ENCODE measurements at places on chromosomes 12 and 14.

GRCh38 chr12:108052260-108052659, 76.8 kb upstream of the WSCD2 start:
- DNase-seq, result no peak

GRCh38 chr14:91912035-91912434, 35.5 kb downstream of the FBLN5 start:
- DNase-seq, result no peak

GRCh38 chr12:57250541-57250940, 446 bp downstream of the STAC3 start:
- DNase-seq, result no peak

DNA sequence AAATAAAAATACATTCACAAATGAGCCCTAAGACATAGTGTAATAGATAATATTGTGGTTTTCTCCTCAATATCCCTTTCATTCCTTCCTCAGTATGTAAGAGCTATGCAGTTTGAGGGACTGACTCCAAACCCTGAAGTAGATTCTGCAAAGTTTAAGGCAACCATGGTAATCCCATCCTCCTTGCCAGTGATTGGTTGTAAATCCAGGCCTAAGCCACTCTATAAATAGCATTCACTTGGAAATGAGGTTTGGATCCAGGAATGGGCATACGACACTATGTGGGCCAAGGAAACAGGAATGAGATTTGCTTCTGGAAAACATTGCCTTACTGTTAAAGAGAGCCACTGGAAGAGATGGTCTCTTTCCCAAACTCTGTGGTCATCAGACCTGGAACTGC, 468.7 kb upstream of the SOX5 start:
- no peak for DNase-seq

DNA sequence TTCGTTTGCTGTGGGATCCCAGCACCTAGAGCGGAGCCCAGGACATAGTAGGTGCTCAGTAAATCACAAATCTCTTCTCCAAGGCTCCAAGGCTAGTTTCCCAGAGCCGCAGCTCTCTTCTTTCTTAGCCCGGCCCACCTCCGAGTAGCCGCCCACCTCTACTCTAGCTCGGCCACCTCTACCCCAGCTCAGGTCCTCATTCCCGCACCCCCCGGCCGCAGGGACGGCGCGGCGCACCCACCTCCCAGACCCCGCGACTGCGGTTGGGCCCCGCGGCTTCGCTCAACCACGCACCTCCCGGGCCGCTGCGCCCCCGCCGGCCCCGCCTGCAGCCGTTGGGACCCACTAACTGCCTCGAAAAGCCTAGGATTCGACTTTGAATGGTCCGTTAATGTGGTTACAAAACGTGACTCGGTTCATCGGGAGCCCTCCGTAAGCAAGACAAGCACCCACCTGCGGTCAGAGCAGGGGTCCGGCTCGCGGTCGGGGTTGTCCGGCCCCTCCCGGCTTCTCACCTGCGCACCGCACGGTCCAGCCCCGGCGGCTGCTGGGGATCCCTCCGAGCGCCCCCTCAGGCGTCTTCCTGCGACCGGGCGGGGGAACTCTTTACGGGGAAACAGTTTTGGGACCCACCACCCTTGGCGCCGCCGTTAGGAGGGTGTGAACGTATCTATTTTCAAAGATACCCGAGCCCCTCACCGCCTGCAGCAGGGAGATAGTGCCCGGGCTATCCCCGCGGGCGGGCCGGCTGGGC, at the start of gene SLC2A14:
SLC2A14 (minus strand) TSS at position 350 of the 754 bp plus-strand sequence. CDS start 3,035 bp downstream, outside the sequence.
- DNase-seq, result no peak

DNA sequence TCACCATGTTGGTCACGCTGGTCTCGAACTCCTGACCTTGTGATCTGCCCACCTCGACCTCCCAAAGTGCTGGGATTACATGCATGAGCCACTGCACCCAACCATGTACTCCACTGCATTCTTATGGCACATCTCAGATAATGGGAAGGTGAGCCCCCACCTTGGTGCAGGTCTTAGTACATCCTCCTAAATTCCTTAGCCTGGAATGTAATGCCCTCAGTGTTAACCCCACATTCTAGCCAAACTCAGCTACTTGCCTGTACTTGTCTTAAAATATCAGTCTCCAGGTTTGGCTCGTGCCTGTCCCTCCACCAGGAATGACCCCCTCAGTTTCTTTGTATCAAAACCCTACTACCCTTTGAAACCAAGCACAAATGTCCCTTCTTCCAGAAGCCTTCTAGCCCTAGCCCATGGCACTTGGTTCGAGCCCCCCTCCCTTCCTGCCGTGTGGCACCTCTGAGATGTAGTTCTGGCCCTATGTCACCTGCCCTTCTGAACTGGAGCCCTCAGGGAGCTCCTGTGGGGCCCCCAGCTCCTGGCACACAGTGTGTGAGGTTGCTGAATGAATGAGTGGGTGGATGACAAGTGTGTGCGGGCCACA, 8.4 kb downstream of the KCNH3 start:
- no peak for DNase-seq

DNA sequence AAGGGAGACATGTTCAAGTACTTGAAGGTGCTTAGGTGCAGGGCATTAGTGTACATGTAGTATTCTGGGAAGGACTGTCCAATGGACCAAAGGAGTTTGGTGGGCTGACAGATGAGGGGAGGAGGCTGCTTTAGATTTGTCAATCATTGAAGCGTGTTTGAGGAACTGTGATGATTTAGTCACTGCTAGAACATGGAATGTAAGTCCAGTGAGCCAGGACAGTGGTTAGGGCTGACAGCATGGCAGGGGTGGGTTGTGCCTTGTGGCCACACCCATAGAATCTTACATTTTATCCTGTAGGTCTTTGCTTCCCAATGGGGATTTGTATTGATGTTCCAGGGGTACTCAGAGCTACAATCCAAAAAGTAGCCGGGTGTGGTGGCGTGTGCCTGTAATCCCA, 24.6 kb downstream of the DIP2B start:
- no peak for DNase-seq

DNA sequence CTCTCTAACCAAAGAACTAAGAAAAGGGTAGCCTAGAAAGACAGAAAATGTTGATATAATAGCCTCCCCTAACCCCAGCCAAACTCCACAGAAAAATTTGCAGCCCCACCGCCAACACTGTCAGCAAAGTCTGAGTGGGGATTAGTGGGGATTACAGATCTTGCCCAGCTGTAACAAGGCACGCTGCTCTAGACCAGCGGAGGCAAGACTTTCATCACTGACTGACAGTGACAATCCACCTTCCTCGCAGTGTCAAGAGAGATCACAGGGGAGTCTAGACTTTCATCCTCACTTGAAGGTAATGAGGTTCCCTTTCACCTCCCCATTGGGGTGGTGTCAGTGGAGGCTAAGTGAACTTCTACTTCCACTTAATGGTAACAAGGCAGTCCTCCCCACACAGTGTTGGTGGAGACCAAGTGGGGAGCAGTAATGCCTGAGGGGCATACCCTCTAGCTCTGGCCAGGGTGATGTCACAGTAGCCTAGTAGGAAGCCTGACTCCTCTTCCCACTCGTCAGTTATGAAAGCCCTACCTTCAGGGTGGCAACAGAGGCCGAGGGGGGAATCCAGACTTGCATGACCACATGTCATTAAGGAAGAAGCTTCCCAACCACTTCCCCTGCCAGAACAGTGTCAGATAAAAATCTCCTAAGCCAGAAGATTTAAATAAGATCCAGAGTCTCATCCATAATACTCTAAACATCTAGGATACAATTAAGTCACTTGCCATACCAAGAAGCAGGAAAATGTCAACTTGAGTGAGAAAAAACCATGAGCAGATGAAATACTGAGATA, 91.7 kb upstream of the RASSF8 start:
- no peak for DNase-seq

DNA sequence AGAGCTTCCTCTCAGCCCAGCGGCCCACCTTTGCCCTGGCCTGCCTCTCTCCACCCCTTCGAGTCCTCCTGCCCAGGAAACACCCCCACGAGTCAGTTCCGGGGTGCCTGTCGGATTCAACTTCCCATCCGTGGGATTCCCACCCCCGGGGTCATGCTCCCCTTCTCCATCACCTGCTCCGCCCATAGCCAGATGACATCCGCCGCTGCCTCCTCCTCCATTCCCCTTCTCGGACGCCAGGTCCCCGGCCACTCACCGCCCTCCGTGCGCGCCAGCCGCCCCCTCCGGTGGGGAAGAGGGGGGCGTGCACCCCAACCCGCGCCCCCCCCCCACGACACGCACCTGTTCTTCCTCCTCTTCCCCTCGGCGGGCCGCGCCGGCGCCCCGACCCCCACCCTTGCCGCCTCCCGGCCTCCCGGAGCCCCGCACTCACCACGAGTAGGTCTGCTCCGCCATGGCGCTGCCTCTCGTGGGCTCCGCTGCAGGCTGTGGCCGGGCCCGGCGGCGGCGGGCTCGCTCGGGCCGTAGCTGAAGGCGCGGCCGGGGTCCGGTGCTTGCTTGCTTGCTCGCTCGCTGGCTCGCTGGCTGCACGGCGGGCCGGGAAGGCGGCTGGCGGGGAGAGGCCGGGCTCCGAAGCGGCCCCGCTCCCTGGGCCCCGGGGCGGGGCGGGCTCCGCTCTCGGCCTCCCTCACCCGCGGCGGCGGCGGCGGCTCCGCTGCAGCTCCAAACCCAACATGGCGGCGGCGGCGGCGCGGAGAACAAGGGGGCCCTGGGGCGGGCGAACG, 554 bp downstream of the SPPL3 start:
- DNase-seq, result peak; percentile 19

DNA sequence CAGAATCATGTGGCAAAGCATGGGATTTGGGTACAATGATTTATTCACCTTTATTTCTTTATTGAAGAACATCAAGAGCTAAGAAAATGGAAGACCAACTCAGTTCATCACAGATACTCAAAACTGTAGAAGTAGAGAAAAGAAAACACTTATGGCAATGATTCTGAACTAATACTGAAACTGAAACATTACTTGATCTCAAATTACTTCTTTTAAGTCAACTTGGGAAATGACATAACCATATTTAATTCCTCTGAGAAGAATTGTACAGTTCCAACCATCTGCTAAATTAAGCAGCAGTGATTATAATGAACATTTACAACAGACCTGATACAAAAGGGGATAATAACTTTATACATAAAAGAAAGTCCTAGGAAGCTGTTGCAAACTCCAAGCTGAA, 466.5 kb downstream of the TMTC2 start:
- DNase-seq, result no peak

DNA sequence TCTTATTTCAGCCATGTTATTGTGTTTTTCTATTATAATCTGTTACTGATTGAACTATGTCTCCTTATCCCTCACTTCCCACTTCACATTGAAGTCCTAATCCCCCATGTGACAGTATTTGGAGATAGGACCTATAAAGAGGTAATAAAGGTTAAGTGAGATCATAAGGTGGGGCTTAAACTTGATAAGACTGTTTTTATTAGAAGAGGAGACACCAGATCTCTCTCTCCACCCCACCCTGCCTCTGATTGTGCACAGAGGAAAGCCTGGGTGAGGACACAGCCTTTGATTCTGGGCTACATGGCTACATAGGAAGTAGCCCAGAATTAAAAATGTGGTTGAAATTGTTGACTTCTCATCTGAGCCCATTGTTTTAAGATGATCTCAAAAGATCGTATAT, 414.7 kb downstream of the SLC16A7 start:
- DNase-seq, result no peak

GRCh38 chr12:50642035-50642451, 121.9 kb upstream of the ATF1 start:
- DNase-seq, result no peak

All from COR-L47 (cell line).